ELF-1 (cell line): ENCODE measurements at places on chromosomes 5 and 9.

DNA sequence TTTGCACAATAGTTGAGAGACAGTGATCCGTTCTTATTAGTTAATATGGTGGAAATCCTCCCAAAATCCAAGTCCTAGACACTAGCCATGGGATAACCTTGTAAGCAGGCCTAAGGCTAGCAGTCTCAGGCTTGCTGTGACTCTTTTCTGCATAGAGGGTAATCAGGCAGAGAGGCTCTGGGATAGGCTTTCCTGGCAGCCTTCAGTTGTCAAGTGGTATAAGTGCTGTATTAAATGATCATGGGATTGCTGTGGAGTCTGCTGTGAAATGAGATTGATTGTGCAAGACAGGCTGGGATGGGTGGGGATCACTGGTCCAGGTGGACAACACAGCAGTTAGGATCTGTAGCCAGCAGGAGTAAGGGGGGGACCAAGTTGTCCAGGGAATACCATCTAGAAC, 416.4 kb downstream of the TLE4 start:
- DNase-seq = no peak

DNA sequence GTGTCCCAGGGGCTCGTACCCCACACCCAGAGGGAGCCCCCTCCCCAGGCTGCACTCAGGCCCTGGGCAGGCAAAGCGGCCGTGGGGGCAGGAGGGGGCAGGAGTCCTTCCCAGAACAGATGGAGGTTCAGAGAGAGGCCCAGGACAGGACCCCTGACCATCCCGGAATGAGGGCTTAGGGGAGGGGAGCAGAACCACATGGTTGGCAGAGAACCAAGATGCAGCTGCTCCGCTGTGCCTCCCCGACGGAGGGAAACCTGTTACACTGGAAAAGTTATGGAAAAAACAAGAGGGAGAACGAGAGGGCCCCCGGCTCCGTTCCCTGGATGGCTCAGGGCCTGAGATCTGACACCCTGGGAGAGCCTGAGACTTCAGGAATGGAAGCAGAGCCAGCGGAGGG, 22.7 kb downstream of the SLC12A7 start:
- no peak for DNase-seq

DNA sequence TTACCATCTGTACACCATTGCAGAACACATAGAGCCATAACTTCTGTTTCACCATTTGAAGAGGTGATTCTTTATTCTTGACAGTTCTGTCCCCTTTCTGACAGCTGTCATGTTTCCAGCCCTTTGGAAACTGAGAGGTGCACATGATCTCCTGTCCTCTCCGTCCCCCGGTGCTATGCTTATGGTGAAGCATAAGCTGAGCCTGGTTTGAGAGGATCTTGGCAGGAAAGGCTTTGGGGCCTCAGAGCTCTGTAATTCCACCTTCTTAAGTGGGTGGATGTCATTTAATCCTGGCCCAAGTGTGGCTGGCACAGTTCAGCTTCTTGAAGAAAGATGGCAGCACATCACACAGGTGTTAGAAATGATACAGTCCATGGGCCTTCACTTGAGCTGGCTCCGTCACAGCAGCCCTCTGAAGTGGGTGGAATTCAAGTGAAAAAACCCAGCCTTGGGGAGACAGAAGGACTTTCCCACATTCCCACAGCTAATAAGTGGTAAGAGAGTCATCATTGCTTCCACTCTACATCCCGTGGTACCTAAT, 30.7 kb upstream of the GRPEL2 start:
- no peak for DNase-seq

GRCh38 chr9:7534211-7534935, 265.2 kb downstream of the DMAC1 start:
- DNase-seq = no peak

DNA sequence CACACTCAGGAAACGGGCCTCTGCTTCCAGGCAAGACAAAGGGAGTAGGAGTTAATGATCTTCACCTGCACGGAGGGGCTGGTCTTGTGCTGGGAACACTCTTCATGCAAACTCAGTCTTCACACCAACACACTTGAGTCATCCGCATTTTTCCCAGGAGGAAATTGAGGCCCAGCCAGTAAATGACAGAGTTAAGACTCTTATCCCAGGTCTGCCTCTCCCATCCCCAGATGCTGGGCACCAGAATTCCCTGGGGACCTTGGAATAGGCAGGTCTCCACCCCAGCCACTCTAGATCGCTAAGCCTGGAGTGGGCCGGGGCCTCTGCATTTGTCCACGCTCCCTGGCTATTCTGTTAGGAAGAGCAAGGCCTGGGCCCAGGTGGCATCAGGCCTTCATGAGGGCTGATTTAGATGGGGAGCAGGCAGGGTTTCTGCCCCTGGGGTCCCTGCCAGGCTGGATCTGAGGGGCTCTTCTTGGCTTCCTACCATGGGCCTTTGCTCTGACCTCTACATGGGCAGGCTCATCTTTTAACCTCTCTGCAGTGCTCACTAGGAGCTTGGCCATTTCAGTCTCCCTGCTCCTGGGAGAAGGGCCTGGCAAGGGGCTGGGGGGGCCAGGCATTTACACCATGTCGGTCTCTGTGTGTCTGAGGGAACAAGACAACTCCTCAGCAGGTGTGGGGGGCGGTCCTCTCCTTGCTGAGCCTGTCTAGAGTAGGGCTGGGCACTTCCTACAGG, 77.3 kb downstream of the AMBP start:
- DNase-seq = no peak

- peak; percentile 95 for DNase-seq
Observed at GRCh38 chr5:17951392-17952169, 317.3 kb downstream of the TAF11L14 start.

DNA sequence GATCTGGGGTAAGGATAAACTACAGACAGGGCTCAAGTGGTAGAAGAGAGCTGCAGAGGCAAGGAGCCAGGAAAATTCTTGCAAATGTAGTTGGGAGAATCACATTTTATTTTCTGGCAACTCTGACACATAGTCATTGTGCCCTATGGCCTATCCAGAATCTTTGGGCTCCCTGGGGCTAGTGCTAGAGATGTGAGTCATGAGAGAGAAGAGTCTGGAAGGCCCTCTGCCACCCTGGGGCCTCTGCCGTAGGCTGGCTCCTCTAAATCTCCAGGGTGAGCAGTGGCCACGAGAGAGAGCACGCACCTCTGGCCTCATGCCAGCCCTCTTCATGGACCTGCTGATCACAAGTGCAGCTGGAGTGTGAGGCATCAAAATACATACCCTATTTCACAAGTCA, 74.3 kb upstream of the SSBP2 start:
- DNase-seq = no peak

DNA sequence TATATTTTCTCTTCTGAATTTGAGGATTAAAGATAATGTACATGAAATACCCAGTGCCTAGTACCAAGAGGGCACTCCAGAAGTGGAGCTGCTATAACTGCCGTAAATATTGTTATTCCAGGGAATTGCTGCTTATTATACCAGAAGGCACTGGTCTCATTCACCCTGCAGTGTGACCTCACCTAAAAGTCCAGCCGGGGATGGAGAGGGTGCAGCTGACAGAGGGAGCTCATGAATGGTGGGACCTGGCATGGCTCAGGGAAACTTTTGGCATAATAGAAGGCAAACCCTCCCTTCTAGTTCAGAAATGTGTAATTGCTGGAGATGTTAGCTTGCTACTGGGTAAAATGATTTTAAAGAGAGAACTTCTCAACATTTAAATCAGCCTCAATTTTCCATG, 108.5 kb downstream of the MVB12B start:
- DNase-seq = no peak

- no peak for DNase-seq
Observed at GRCh38 chr5:154944716-154945115, 3.8 kb downstream of the MRPL22 start.

DNA sequence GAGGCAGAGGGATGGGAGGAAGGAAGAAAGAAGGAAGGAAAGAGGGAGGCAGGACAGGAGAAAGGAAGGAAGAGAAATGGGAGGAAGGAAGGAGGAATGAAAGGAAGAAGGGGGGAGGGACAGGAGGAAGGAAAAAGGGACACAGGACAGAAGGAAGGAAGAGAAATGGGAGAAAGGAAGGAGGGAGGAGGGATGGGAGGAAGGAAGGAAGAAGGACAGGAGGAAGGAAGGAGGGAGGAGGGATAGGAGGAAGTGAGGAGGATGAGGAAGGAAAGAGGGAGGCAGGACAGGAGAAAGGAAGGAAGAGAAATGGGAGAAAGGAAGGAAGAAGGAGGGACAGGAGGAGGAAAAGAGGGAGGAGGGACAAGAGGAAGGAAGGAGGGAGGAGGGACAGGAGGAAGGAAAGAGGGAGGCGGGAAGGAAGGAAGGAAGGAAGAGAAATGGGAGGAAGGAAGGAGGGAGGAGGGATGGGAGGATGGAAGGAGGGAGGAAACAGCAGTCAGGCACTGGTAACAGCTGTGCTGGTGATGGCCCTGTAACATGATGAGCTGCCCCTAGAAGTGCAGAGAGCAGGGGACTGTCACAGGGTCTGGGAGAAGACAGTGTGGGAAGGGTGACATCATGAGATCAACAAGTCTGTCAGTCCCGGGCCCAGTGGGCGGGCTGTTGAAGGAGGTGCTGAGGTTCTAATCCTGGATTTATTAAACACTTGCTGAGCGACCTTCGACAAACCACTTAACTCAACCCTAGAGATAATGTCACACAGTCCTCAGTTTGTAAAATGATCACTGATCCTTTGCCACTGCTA, 10.7 kb upstream of the IRX1 start:
- DNase-seq = no peak

DNA sequence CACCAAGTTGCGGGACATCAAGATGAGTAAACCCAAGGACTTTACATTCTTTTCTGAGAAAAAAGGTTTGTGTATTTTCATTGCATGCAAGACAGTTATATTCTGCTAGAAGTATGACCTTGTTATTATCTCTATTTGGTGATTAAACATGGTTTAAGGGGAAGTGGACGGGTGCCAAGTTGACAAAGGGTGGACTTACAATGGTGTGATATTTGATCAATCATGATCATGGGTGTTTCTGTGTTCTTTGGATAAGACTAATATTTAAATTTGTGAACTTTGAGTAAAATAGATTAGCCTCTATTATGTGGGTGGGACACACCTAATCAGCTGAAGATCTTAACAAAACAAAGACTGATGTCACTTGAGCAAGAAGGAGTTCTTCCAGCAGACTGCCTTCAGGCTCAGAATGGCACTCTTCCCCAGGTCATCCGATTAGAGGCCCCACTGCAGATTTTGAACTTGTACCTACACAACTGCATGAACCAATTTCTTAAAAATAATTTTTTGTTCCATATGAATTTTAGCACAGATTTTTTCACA, 782.9 kb downstream of the CDH12 start:
- no peak for DNase-seq

- DNase-seq = no peak
Observed at GRCh38 chr5:147673266-147673665, 109.3 kb downstream of the JAKMIP2 start.

GRCh38 chr5:151051931-151052608, 28.8 kb downstream of the TNIP1 start:
- DNase-seq = no peak

DNA sequence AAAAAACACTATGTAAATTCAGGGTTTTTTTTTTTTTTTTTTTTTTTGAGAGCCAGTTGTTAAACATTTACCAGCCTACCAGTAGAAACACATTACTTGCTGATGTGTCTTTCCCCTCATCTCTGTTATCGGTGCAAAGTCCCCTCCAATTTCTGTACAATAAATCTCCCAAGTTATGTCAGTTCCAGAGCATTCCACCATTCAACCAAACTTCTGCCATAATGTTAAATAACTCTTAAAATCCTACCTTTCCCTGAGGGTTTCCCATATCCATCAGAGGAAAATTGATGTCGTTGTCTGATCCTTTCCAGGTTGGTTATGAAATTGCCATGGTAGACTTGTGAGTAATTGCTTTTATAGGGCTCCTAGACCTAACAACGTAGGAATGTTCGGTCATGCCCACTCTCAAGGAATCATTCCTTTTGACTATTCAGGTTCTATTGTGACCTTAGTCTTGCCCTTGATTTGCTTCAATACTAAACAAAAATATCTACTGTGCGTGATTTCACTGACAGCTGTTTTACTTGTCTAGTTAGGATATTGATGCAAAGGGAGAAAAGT, 5.6 kb upstream of the PPP2R2B start:
- DNase-seq = no peak

DNA sequence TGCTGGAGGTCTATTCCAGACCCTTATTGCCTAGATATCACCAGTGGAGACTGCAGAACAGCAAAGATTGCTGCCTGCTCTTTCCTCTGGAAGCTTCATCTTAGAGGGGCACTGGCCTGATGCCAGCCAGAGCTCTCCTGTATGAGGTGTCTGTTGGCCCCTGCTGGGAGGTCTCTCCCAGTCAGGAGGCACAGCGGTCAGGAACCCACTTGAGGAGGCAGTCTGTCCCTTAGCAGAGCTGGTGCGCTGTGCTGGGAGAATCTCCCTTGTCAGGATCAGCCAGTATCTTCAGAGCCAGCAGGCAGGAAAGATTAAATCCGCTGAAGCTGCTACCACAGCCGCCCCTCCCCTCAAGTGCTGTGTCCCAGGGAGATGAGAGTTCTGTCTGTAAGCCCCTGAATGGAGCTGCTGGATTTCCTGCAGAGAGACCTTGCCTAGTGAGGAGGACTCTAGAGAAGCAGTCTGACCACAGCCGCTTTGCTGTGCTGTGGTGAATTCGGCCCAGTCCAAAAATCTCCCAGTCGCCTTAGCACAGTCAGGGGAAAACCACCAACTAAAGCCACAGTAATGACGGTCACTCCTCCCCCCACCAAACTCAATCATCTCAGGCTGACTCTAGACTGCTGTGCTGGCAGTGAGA, 124.1 kb downstream of the JAKMIP2 start:
- DNase-seq = peak; percentile 53

DNA sequence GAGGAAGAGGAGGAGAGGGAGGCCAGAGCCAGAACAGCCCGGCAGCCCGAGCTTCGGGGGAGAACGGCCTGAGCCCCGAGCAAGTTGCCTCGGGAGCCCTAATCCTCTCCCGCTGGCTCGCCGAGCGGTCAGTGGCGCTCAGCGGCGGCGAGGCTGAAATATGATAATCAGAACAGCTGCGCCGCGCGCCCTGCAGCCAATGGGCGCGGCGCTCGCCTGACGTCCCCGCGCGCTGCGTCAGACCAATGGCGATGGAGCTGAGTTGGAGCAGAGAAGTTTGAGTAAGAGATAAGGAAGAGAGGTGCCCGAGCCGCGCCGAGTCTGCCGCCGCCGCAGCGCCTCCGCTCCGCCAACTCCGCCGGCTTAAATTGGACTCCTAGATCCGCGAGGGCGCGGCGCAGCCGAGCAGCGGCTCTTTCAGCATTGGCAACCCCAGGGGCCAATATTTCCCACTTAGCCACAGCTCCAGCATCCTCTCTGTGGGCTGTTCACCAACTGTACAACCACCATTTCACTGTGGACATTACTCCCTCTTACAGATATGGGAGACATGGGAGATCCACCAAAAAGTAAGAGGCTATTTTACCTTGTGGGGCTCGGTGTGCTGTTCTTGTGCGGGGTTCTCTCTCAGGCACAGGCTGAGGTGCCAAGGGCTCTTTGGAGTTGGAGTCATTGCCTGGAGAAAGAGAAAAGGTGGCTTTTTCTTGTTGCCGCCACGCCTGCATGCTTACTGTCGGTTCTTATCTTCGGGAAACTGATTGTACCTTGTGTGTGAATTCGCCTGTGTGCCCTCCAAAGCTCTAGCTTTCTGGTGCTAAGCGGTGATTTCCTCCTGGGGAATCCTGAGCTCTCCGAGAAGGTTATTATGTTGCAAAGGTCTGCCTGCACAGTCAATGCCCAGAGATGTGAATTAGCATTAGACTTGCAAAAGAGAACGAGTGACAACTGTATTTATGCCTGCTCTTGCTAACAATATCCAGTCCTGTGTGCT, at the start of gene ISL1:
Gene ISL1 (plus strand): TSS at position 318 of the 991 bp plus-strand sequence. CDS start 224 bp downstream, at position 542.
- peak; percentile 97 for DNase-seq

GRCh38 chr5:137078171-137078665, 420.9 kb downstream of the SPOCK1 start:
- DNase-seq = no peak

GRCh38 chr5:34550964-34551363, 105.2 kb upstream of the RAI14 start:
- DNase-seq = no peak

GRCh38 chr5:54988817-54989216, 3.4 kb upstream of the ESM1 start:
- DNase-seq = no peak
